Activated naive CD4-positive, alpha-beta T cell treated with anti-CD3 and anti-CD28 coated beads, Interleukin-2, amount 50 U/mL, for 72 hours (primary cell): ENCODE measurements at places on chromosomes 16 and 17.

GRCh38 chr16:85809645-85810044, 10.2 kb downstream of the COX4I1 start:
- DNase-seq = no peak

DNA sequence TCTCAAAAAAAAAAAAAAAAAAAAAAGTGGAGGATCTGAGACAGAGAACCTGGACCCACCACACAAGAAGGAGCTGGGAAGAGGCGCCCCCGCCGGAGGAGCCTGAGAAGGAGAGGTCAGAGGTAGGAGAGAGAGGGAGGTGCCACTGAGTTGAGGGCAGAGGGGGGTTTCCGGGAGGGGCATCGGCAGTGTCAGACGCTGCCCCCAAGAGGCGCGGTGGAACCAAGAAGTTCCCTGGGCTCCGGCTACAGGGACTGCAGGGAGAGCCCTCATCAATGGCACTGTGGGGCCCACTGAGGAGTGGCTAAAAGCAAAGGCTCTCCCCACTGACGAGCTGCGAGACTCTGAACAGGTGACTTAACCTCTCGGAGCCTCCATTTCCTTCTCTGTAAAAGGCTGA, 4.2 kb downstream of the CCDC42 start:
- no peak for DNase-seq

- DNase-seq = no peak
Observed at GRCh38 chr17:35890774-35891155, 10.6 kb upstream of the CCL5 start.

GRCh38 chr17:69357701-69358100, 30.8 kb upstream of the ABCA5 start:
- no peak for DNase-seq

- DNase-seq = peak; percentile 66
Observed at GRCh38 chr17:9021158-9021991, at the start of gene NTN1. NTN1 (plus strand) TSS chr17:9021510; CDS start chr17:9022374, 864 bp downstream.

GRCh38 chr17:29146369-29146972, 33.7 kb downstream of the MYO18A start:
- DNase-seq = no peak

- DNase-seq = no peak
Observed at GRCh38 chr17:56754523-56755208, 79.1 kb downstream of the C17orf67 start.

DNA sequence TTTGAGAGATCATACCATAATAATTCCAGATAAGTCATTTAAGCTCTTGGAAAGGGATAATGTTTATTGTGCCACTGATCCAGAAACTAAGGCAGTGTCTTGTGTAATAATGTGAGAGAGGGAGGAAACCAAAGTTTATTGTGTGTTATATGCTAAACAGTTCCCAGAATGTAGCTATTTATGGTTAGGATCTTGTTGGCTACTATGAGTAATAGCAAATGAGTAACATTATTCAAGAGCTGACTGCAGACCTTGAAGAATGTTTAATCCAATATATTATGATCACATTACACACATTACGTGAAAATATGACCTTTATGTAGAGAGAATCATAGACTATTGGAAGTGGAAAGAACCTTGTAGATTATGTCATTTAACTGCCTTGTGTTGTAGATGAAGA, 139.5 kb downstream of the BCAS3 start:
- DNase-seq = no peak

DNA sequence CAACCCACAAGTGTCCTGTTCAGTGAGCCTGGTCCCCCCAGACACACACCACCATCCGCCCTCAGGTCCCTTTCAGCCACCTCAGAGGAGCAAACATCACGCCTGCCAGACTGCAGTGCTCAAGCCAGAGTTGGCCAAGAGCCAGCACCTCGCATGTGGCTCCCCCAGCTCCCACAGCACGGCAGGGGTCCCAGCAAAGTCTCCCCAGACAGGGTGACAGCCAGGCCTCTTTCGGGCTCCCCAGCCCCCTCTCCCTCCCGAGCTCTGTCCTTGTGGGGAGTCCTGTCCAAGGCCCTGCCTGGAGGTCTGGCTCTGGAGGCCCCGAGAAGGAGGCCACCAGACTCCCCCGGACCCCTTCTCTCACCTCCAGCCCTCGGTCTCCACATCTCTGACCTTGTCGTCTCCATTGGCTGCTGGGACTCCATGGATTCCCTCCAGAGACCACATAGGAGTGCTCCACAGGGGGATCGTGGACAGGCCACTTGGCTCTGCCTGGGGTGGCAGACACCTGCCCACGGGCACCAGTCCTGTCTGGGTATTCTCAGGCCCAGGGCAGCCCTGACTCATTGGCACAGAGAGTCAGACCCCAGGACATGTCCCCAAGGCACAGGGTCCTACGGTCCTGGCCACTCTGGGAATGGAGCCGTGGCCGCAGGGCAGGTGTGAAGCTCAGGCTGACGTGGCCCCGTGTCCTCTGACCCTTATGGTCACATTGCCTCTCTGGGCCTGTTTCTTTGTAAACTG, 1.8 kb upstream of the MYADML2 start:
- no peak for DNase-seq

GRCh38 chr17:15437303-15437635, 30.2 kb downstream of the CDRT4 start:
- no peak for DNase-seq

DNA sequence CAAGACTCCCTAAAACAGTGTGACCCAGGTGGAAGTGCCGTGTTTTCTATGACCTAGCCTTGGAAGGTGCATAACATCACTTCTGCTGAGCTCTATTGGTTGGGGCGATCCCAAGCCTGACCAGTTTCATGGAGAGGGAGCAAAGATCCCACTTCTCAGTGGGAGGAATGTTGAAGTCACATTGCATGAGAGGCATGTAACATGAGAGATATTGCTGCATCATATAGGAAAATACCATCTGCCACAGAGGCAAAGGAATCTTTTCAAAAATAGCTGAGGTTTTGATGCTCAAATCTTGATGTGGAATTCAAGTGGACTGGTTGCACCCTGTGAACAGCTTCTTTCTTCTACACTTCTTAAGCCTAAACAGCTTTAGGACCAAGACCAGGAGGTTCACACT, 56.4 kb upstream of the NLRP1 start:
- no peak for DNase-seq

DNA sequence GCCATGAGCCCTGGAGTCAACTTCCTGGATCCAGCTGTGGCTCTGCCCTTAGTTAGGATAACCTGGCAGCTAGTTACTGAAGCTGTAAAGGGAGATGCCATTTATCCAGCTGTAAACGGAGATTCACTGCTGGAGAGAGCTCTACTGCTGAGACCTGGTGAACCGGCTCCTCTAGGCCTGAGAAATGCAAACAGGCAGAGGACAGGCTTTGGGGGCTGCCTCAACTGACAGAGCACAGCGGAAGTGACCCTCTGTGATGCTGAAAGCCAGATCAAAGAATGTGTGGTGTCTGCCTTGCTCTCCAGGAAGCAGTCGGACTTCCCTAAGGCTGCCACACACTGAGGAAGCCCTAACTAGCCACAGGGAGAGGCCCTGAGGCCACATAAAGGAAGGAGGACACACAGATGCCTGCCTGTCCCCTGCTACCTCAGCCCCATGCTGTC, 21.9 kb upstream of the GPRC5C start:
- no peak for DNase-seq

DNA sequence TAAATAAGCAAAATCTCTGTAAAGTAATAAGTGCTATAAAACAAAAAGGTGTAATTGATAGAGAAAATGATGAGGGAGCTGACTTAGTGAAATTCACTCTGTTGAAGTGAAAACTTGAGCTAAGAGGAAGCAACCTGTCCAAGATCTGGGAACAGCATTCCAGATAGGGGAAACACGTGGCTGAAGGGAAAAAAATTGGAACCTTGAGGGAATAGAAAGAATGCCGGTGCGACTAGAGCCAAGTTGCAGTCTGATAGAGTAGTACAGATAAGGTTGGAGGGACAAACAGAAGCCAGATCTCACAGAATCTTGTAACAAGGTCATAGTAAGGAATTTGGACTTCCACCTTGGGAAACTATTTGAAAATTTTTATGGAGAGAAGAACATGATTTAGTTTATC, 623 bp upstream of the DDX52 start:
- DNase-seq = no peak

GRCh38 chr17:73267648-73268537, 6.2 kb upstream of the CPSF4L start:
- DNase-seq = no peak

DNA sequence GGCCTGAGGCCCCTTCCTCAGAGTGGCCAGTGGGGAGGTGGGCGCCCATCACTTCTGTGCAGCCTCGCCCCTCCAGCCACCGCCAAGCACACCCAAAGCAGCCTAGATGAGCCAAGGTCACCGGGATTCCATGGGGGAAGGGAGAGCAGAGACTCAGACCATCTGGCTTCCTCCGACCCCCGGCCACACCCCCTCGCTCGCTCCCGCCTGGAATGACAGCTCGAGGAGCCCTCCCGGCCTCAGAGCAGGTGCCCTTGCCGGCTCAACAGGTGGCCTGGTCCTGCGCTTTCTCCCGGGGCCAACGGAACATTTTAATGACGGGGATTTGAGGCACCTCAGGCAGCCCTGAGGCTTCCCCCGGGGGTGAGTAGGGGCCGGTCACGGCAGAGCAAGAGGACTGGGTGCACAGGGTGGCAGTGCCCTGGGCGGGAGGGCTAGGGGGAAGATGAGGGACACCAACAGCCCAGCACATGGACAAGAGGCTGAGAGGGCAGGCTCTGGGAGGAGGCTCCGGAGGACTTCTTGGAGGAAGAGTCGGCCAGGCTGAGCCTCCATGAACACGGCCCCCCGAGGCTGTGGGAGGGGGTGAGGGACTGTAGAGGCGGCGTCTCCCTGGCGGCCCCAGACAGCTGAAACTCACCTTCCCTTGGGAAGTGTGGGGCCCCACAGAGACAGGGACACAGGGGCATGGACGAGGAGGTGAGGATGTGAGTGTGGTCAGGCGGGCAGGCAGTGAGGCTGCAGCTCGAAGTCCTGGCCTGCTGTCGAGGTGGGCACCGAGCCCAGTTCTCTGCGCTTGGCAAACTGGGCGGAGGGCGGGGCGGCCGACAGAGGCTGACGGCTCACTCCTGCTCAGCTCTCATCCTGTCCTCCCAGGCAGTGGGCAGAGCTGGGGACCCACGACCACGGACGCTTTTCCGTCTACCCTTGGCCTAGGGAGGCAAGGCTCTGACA, 12.5 kb upstream of the C1QTNF8 start:
- no peak for DNase-seq

DNA sequence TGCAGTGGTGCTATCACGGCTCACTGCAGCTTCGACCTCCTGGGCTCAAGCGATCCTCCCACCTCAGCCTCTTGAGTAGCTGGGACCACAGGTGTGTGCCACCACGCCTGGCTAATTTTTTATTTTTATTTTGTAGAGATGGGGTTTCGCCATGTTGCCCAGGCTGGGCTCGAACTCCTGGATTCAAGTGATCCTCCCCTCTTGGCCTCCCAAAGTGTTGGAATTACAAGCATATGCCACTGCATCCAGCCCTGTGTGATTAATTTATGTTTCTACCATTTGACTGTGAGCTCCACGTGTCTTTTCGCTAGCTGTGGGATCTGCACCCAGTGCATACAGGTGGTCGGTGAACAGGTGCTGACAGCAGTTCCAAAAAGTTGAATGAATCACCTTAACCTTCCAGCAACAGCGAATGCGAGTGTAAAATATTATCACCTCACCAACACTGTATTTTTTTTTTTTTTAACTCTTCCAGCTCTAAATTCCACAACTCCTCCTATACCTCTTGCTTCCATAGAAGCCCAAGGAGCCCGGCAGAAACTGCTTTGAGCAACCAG, 484 bp upstream of the NUDT7 start:
- no peak for DNase-seq

GRCh38 chr16:71923941-71924690, 28.8 kb downstream of the IST1 start:
- DNase-seq = no peak

DNA sequence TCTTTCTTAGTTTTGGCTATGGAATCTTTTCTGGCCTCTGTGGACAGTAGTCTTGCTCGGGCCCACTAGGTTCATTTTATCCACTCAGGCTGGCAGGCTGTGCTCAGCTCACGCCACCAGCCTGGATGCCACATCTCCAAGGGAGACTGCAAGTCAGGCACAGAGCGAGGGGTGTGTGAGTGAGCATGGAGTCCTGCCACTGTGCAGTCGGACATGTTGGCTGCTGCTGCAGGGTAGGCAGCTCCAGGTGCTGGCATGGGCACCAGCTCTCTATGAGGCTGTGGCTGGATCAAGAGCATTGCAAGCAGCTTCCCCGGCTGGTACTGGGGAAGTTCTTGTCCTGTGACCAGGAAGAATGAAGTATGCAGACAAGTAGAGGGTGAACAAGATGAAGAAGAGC, 158.9 kb downstream of the PCTP start:
- DNase-seq = no peak

DNA sequence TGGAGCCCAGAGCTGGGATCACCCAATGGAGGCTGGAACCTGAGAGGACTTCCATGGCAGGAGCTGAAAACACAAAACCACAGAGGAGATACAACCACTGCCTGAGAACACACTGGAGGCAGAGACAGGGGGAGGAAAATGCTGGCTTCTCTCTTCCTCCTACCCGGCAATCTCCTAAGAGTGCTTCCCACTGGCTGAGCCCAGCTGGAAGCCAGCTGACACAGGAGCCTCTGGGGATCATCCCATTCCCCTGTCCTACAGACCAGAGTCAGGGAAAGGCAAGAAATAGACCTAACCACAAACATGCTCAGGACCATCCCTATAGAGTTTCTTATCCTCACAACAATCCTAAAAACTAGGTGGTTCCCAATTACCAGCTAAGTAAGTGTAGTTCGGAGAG, 112.4 kb upstream of the CDH5 start:
- DNase-seq = no peak

GRCh38 chr16:27066668-27067537, at the start of gene C16orf82:
C16orf82 (plus strand) TSS chr16:27066927.
- no peak for DNase-seq

DNA sequence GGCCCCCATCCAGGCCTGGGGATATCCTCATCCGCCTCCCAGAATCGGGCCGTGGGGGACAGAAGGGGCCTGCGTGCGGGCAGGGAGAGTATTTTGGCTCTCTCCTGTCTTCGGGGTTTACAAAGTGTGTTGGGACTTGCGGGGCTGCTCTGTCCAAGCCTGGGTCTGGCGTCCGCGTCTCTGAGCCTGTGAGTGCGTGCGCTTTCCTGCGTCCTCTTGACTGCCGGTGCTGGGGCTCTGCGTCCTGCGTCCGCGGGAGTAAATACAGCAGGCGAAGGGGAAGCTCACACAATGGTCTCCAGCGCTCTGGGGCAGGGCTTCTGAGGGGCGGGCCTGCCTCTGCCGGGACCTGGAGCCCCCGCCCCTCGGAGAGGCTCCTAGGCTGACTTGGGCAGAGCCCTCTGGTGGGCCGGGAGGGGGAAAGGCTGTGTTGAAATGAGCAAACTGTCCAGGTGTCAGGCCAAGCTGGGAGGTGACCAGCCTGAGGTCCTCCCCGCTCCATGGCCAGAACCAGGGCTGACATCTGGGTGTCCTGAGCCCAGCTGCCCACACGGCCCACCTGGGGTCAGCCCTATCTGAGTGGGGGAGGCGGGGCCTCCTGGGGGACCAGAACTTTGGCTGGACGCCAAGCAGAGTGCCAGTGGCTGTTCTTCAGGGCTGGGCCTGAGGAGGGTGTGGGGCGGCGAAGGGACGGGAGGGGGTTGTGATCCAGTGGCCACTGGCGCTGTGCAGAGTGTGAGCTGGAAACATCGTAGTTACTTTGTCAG, 233.6 kb downstream of the SEC14L1 start:
- DNase-seq = no peak
